Glomerular endothelial cell (primary cell): ENCODE measurements at places on chromosomes 3 and 15. TPM values are rescaled to one million over a fixed set of nuclear protein-coding genes. Genes with fewer than 3 reads are reported as not detected.

TMEM115 gene
- total RNA-seq, result 67.2 and 77.0 TPM in 2 replicates

DGKG gene
- 3.8 and 4.4 TPM in 2 replicates for total RNA-seq

ZNF148 gene
- total RNA-seq, result 15.2 and 21.4 TPM in 2 replicates

KBTBD8 gene
- 1.0 and 1.1 TPM in 2 replicates for total RNA-seq
